ENCODE measurements at places on chromosomes 7 and 10.
A peak's percentile ranks its signal among the peaks of the same experiment; 100 is the strongest.

- DNase-seq = no peak
These were observed 105.6 kb downstream of the ARID5B start for GRCh38 chr10:62007145-62007544.

DNA sequence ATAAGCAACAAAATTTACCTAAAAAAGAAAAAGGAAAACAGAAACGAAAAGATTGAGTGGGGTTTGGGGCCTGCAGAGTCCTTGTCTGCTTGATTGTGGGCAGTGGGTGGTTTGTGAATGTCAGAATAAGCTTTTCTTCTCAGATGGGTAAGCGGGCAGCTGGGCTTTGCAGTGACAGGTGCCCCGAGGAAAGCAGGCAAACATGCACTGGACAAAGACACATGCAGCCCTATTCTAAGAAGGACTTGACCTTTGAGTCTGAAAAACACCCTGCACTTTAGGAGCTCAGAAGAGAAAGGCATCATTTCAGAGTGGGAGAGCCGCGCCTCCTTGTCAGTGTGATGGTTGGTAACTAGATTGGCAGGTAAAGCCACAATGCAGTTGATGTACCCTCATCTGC lies 562.7 kb downstream of the PTPRN2 start:
- no peak for DNase-seq

DNA sequence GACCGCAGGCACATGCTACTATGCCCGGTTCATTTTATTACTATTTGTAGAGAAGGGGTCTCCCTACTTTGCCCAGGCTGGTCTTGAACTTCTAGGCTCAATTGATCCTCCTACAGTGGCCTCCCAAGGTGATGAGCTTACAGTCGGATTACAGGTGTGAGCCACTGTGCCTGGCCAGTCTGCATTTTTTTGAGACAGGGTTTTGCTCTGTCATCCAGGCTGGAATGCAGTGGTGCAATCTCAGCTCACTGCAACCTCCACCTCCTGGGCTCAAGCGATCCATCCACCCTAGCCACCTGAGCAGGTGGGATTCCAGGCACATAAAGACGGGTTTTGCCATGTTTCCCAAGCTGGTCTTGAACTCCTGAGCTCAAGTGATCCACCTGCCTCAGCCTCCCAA lies 2.3 kb upstream of the H2BK1 start:
- DNase-seq = no peak

- peak; percentile 91 for DNase-seq
These were observed at the start of gene ERCC6 for GRCh38 chr10:49538381-49539319. Gene ERCC6 (minus strand): TSS chr10:49539121.

GRCh38 chr10:4103603-4104002 lies 318.6 kb upstream of the KLF6 start:
- DNase-seq = no peak

DNA sequence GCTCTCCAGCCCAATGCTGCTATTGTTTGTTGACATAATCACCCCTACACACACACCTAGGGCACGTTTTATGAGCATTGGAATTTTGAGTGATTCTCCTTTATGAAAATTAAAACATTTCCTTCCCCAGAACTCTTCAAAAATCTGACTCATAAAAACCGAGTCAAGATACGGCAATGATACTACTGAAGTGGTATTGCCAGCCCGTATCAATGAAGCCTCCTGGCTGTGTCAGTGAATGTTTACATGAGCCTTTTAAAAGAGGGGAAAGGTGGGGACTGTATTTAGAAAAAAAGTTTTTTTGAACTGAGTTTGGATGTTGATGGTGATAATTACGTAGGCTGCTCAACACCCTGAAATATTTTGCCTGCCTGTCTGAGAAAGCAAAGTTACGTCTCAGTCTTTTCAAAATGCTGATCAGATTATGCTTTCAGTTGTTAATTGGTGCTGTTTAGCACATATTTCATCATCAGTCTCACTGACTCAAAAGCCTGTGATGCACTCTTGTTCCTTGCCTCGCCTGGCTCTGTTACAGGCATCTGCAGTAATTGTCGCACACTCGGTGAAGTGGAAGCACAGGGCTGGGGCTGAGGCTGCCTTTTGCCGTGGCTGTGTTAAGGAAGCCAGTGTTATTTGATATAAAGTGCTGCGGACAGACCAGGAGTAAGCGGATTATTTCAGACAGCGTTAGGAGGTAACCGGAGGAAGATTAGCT lies 157.4 kb upstream of the TCF7L2 start:
- DNase-seq = no peak
